SHP77 (cell line): ENCODE measurements at places on chromosomes 1 and 21.

- DNase-seq = no peak
These were observed 110.7 kb downstream of the ST6GALNAC3 start for GRCh38 chr1:76185207-76185606.

DNA sequence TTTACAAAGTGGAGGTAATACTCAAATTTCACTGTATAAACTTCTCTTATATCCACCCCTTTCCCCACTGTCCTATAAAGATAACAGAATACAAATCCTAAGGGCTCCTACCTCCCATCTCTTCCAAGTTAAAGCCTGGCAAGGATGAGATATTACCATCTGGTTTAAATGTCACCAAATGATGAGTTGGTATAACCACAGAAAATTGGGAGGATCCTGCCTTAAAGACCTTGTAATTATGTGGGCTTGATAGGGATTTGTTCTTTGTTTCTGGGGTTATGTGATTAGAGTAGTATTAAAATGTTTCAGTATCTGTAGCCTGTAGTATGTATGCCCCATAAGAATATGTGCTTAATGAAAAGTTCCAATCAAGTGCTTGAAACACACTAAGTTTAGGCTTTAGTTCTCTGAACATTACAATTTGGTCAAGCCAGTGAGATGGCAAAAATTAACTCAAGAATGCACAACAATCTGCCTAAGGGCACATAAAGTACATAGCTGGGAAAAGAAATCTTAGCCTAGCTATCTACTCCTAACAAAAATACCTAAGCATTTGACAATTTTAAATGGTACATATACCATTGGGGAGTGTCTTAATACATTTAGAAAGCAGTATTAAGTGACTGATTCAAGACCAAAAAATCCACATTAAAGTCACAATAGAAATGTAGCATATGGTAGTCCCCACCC is 14.0 kb downstream of the KDM5B start:
- no peak for DNase-seq

- DNase-seq = no peak
These were observed 16.7 kb upstream of the DDAH1 start for GRCh38 chr1:85481688-85482087.

GRCh38 chr1:224182057-224182865 is 779 bp upstream of the DEGS1 start:
- peak; percentile 14 for DNase-seq

GRCh38 chr1:236853921-236854604 is 59.0 kb downstream of the MTR start:
- DNase-seq = no peak

GRCh38 chr1:200262326-200262965 is 147.4 kb downstream of the ZNF281 start:
- DNase-seq = no peak

DNA sequence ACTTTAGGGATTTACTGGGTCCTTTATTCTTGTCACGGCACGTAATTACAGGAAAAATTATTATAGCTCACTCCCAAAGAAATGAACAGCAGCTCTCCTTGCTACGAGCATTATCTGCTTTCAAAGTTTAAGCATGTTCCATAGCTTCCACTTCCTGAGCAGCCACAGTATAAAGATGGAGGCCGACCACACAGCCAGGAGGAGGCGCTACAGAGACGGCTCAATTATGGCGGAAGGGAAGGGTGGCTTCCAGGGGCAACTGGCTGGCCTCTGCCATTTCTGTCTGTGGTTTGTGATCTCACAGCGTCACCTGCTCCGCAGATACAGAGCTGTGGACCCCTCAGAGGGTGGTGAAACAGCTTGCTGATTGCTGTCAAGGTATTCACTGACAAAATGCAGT is 212.3 kb upstream of the GREM2 start:
- no peak for DNase-seq

- DNase-seq = no peak
These were observed 14.7 kb upstream of the CITED4 start for GRCh38 chr1:40876891-40877290.
